ENCODE measurements at places on chromosomes 1 and 21.

DNA sequence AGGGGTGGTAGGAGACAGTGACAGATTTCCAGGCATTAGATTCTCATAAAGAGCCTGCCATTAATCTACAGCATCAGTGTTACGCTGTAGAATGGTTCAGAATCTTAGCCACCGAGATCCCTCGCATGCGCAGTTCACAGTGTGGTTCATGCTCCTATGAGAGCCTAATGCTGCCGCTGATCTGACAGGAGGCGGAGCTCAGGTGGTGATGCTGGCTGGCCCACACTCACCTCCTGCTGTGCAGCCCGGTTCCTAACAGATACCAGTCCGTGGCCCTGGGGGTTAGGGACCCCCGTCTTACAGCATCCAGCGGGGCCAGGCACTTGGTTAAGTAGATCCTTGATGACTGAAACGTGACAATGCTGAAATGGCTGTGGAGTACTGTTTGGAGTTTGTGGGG lies 163.6 kb upstream of the C1orf21 start:
- DNase-seq: no peak

DNA sequence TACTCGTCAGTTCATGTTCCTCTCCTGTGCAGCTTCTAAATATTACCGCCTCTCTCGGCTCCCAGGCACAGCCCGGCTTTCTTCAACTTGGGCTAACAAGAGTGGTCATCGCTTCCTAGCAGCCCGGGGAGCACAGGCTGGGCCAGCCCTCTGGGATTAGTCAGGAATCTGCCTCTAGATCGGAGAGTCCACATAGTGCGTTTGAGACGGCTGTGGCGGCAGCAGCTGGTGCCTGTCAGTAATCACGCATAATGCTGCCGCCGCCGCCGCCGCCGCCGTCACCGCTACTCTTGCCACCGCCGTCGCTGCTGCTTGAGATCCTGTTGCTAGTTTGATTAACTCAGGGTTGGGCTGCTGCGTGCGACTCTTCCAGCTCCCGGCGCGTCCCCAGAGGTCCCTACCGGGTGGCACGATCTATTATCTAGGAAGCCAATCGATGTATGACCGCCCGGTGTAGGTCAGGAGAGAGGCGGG lies at the start of gene RXRG:
TSS of gene RXRG (minus strand) at position 230 of the 474 bp plus-strand sequence. CDS start 233 bp downstream, outside the sequence.
- peak; percentile 38 for DNase-seq

DNA sequence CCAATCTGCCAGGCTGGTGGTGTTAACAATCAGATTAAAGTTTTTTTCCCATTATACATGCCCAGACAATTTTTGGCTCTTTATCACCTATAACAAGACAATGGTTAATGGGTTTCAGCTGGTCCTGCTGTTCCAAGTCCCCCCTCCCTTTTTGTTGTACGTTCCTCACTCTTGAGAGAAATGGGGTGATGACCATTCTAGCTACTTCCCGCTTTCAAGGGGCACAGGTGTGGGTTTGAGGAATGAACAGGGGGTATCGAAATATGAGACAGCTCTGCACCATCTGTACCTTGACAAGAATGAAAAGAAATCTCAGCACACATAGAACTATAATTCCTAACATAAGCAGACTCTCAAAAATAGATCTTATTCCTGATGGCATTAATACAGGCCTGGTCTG lies 326.8 kb downstream of the PTPRU start:
- DNase-seq: no peak

- no peak for DNase-seq
These were observed 315.7 kb downstream of the TPR start for GRCh38 chr1:186059311-186059710.

DNA sequence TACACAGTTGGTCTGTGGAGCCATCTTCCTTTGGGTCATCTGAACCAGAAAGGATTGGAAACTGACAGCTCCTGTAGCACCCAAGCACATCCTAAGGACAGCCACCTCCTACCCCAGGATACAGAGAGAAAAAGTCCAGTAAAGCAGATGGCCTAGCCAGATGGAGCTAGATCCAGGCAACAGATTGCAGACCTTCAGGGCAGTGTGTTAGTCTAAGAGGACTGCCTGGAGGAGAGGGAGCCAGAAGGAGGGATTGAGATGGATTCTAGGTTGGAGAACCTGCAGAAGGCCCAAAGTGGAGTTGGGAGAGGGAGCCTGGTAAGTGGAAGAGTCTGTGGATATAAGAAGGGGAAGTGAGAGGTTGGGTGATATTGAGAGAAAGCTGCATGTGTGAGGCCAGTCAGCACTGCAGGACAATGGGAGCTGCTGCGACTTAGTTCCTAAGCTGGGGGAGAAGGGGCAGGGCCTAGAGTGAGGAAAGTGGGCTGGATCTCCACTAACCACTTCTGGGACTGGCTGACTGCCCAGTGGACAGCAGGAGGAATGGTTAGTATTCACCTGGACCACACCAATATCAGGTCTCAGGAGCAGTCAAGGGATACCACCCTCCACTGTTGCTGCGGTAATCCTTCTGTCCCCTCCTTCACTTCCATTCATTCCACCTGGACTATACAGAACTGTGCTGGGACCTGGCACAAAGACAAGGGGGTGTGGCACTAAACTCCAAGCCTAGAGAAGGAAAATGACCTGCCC lies 13.4 kb downstream of the BCAN start:
- DNase-seq: no peak

DNA sequence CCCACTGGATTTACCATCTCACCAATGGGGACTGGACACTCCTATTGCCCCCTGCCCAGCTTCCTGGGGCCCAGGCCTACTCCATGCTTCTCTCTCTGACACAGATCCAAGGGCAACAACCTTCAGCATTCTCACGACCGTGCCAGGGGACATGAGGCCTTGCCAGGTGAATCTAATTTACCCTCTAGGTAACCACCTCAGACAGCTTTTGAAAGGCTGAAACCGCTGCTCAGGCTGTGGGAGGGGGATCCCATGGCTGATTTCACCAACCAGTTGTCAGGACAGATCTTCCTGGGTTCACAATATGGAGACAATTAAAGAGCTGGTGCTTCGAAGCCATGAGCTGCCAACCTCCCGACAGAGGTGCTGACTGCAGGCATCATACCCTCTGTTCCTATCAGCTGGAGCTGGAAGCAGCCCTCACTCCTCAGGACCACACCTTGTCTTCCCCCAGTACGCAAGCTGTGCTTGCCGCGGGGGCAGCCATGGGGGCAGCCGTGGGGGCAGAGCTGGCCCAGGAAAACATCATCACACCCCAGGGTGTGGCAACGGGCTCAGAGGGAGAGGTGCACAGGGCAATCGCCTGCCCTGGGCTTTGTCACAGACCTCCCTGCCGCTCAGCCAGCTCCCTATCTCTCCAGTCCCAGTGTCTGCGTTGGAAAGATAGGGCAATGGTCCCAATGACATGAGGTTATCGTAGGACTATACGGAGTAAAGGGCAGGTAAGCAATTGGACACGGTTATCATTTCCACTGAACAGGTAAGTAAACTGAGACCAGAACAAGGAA lies 120.2 kb downstream of the DMRTB1 start:
- DNase-seq: no peak

DNA sequence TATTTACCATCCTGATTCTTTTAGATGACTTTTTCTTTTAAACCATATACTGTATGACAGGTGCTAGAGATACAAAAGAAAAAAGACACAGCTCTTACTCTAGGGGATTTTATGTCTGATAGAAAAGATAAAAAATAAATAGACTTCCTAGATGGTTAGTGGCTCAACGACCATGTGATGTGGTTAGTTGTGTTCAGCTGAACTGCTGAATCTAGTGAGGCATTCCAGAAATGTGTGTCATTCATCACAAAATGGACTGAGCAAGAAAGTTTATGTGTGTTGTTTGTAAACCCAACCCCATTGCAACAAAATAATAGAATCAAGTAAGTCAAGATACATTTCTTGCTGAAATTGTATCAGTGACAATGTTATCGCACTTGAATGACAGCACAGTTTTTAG lies 205.8 kb upstream of the LYPLAL1 start:
- no peak for DNase-seq

GRCh38 chr1:203120325-203121153 lies 7.0 kb upstream of the ADORA1 start:
- no peak for DNase-seq

DNA sequence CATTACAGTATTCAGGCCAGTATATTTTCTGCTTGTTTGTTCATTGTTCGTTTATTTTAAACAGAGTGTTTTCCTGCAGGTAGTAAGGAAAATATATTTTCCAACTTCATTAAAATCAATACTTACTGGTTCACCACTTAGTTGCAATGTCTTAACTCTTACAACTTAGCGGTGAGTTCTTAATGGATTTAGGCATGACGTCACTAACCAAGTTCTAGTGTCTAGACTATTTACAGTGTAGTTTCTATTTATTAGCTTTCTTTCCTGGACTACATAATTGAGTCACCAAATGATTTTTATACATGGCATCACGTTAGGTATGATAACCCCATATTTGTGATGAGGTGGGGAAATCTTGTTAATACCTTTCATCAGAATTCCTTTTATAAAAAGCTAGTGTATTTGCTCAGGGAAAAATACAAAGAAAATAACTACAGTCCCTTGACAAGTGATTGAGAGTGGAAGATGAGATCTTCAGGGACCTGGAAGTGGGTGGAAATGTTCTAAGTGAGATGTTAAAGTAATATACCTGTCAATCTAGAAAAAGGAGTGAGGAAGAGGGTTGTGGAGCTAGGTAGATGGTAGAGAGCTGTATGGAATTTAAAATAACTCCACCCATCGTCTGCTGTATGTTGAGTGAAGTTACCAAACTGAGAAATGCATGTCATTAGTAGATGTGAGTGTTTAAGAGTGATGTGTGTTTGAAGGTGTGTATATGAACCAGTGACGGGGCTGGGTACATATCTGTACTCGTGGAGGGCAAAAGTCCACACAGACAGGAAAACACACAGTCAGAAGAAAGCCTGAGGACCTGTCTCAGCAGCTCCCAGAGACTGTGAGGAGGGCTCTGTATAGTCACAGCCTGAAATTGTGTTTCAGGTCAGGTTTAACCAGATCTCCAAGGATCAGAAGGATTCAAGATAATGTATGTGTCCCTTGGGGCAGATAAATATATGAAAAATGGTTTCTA lies 197.6 kb upstream of the ADAMTS5 start:
- DNase-seq: no peak

DNA sequence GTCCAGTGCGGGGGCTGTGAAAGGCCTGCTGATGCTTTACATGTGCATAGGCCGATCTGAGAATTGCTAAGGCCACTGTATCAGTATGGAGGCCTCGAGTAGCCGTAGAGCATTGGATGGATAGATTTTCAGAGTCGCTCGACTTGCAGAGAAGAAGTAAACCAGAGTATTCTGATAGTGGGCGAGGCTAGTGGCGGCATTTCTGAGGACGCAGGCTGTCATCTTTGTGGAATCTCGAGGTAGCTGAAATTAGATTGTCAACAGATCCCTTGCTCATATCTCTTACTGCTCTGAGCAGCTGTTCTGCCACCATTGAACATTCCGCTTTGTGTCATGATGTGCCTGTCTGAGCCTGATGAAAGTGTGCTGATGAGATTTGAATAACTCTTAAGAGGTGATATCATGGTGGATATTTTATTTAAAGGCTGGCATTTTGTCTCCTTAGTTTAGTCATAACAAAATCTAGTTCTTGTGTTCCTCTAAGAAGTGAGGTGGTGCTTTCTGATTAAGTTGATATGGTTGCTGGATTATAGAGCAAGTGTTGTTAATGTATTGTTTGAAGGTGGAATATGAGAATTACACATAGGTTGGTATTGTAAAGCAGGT lies 1.5 kb downstream of the KIF1B start:
- DNase-seq: no peak

GRCh38 chr21:21132390-21132789 lies 134.2 kb downstream of the NCAM2 start:
- no peak for DNase-seq

DNA sequence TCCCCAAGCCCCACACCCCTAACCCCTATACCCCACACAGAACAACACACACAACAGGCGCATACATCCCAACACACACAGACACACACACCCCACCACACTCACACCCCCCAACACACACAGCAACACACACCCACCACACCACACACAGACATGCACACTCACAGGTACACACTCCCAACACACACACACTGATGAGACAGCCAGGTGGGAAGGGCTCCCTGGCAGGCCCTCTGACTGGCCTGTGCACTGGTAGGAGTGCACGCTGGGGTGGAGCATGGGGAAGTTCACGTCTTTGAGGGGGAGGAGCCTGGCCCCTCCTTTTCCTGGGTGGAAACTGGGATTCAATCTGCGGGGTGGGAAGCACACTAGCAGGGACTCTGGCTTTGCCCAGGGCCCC lies 116.7 kb downstream of the RHOU start:
- DNase-seq: no peak

DNA sequence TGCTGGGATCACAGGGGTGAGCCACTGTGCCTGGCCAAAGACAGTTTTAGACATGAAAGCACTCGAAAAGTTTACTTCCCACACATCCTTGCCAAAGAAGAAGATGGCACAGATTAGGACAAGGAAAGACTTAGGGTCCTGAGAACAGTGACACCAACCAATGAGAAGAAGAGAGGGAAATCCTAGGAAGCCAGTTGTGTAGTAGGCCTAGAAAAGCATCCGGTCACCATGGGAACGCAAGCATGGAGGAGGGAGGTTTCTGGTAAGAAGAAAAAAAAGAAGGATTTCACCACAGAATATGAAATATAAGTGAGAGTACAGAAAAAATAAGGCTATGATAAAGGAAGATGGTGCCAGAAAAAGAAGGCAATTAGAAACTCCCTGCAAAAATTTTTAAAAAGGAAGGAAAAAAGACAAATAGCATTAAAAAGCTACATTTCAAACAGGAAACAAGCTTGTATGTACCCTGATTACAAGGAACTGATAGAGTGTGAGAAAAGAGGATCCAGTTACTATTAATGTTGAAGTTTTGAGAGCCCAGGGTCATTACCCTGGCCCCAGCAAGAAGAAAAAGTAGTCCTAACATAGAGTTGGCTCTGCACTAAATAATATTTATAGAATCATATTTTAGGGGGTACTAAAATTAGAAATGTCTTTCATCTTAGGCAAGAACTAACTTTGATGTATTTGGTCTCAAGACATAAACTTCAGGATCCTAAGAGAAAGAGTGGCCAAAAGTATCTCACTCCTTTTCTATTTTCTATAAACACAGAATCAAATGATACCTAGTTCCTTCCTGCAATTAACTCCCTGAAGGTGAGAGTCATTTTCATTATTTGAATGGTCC lies 16.1 kb downstream of the DIPK1A start:
- no peak for DNase-seq
